Kidney epithelial cell (primary cell): ENCODE measurements at places on chromosomes 7 and 10.

DNA sequence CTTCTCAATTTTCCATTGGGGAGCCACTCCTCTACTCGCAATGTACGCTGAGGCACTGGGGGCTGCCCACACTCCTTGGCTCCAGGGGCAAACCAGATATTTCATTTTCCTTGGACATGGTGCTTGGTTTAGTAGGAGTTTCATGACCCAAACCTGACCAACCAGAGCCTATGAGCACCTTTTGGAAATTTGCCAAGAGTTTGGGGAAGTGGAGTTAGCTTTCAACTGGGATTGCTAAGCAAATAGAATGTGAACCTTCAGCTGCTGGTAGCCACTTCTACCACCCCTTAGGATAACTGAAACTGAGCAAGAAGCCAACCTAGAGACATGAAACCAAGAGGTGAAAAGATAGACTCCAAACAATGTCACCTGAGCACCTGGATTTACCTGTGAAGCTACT, 74.9 kb upstream of the COL13A1 start:
- DNase-seq: no peak

- no peak for DNase-seq
Observed at GRCh38 chr7:108596560-108596959, 26.9 kb downstream of the DNAJB9 start.

DNA sequence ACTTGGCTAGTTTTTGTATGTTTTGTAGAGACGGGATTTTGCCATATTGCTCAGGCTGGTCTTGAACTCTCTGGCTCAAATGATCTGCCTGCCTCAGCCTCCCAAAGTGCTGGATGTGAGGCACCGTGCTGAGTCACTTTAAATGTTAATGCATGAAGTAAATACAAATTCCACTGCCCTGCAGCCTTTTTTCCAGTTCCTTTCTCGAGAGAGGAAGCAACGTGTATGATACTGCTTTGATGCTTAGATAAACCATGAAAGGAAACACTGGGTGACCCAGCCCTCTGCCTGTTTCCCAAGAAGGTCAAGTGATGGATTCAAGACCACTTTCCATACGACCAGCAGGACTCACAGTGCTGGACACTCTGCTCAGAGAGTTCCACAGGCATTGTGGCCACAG, 11.3 kb upstream of the MRPS24 start:
- no peak for DNase-seq

- DNase-seq: no peak
Observed at GRCh38 chr10:112446055-112446854, 459 bp downstream of the ZDHHC6 start.

GRCh38 chr10:72176701-72177100, 39.1 kb upstream of the ANAPC16 start:
- DNase-seq: no peak

GRCh38 chr10:87862679-87863052, 667 bp downstream of the KLLN start:
- DNase-seq: no peak

- DNase-seq: peak; percentile 82
Observed at GRCh38 chr7:77536413-77537135, 521 bp upstream of the PTPN12 start.

- DNase-seq: no peak
Observed at GRCh38 chr10:99595770-99596465, 24.3 kb downstream of the SLC25A28 start.

DNA sequence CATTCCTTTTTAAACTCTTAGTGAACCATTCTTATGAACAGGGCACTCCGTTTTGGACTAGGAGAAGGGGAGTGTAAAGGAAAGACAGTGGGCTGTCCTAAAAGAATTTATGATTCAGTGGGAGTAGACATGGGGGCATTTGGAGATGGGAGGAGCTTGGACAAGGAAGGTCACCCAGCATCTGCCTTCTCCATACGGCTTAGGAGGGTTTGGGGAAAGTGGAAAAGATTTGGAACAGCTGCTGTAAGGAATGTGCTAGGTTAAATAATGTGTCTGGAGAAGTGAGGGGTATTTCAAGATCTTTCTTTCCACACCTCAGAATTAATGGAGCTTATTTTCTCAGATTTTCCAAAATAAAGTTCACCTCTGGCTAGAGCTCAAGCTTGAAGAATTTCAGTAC, 24.0 kb downstream of the SLC35G1 start:
- DNase-seq: no peak

GRCh38 chr7:73742338-73742752, 3.7 kb upstream of the ABHD11 start:
- DNase-seq: no peak

DNA sequence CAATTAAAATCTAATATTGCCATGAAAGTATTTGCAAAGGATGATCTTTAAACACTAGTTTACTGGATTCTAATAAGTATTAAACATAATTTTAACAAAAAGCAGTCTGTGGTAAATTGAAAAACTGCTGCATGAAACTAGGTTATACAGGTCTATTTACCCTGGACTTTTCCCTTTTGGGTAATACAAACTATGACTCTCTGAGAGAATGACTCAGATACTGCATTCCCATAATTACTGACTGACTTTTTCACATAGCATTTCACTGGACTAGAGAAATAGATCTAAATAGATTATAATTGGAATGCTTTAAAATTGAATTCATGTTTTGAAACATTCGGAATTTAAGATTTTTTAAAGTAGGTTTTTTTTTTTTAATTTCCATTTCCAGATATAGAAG, 395.7 kb downstream of the THSD7A start:
- DNase-seq: no peak

GRCh38 chr7:149680331-149681025, 92.9 kb downstream of the ZNF467 start:
- DNase-seq: no peak

DNA sequence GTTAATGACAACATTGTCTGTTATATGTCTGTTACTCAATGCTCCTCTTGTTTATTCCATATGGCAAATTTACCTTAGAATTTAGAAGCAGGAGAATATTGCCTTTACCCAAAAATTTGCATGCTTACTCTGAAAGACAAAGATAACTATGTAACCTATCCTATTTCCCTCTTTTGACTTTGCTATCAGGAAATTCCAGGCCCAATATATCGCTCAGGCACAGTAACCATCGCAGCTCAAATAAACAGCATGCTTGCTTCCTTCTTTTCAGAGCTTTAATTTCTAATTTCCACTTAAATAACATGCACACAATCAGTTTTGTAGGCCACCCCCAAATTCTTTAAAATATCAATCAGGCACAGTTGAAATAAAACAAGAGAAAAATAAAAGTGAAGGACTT, 57.8 kb downstream of the EBLN1 start:
- DNase-seq: no peak

DNA sequence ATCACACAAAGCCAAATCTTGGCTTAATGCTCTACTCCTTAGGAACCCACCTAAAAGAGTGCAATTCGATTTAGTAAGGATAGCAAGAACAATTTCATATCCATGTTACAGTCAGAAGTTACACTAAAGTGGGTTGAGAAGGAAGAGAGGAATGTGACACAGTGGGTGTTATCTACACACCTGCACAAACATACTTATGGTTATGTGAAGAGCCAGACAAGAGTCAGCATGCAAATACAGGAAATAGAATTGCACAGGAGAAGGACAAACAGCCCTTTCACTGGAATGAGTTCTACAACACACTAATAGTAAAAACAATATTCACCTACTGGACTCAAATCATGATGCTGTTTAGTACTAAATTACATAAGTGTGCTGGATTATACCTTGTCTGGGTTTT, 262.8 kb downstream of the DGKB start:
- no peak for DNase-seq

DNA sequence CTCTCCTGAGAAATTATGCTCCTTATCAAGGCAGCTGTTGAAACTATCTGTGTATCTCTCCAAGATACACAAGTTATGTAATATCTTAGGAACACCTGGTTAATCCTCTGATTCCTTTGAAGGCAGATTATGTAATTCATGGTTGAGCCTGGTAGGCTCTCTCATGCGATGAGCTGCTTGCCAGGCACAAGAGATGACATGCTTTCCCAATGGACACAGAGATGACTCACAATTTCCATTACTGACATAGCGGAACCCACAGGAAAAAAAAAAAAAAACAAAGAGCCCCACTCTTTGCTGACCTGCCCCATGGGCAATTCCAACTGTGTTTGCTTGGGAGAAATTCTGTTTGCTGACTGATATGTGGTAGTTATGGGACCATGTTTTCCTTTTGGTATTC, 736.4 kb upstream of the PHF14 start:
- peak; percentile 35 for DNase-seq

DNA sequence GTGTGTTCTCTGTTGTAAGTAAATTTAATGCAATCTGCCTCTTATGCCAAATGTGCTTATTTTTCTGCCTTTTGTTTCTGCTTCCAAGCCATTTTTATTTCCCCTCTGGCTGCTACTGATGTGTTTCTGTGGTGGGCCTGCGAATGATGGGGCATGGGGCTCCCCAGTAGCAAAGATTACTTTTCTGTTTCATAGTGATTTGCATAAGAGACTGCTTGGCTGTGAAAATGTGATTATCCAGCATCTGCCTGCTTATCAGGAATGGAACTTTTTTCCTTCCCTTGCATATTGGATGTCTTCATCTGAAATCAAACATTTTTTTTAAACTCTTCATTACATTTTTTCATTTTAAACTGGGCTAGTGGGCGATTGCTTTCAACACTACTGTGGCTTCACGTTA, 57.7 kb upstream of the BTBD16 start:
- DNase-seq: no peak

DNA sequence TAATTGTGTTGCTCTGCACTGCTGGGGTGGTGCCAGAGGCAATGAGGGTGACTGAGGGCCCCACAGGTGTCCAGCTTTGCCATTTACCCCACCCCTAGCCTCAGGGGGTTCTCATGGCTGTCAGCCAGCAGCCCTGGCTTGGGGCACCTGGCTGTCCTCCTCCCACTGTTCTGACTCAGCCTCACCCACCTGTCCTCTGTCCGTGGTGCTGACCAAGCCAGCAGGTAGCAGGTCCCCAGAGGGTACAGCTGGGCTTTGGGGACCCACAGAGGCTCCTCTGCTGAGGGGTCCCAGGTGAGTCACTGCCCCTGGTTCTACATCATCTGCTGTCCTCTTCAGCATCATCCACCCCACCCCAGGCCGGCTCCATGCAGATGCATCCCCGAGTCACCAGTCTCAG, 32.2 kb upstream of the ZNF716 start:
- no peak for DNase-seq

GRCh38 chr10:19546224-19546623, 270.0 kb upstream of the PLXDC2 start:
- DNase-seq: no peak

DNA sequence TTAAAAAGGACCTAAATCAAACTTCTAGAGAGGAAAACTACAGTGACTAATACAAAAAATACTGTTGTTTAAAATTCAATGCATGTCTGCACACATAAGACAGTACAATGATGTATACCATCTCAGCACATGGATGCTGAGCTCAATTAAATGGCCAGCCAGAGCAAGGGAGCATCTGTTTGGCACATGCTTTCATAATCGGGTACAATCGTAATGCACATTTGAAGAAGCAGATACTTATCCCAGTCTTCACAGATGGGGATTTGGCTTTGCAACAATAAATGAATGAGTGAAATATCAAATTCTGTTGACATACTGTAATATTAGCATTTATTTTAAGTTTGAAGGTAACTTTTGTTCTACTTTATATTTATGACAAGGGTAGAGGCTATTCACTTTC, 187.8 kb downstream of the CRPPA start:
- no peak for DNase-seq
